ENCODE measurements at places on chromosomes 5 and 9.

DNA sequence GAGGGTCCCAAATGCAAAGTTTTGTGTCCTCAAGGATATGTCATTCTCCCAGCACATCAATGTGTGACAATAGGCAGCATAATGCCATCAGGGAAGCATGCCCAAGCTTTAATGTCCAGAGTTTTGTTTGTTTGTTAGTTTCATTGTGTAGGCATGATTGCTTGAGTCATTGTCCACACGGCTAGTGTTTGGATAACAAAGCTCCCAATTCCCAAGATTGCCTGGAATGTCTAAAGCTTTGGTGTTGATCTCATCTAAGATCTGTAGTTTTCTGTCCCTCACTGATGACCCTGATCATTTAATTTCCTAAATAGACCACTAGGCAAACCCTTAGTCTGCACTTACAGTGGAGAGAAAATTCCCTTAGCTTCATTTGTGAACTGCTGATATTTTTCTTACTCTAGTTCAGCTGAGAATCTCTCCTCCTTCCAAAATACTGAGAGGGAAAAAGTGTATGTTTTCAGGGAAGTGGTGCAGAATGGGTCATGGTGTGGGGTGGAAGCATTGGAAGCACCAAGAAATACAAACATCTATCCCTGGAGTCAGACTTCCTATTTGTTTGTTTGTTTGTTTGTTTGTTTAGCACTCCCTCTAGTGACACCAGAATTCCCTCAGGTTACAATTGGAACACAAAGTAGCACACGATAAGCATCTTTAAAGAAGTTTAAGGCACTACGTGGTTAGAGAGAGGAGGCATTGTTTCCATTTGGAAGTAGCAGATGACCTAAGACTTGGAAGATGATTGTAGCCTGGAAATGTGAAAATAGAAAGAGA lies 127.1 kb downstream of the PRDM6 start:
- no peak for DNase-seq

DNA sequence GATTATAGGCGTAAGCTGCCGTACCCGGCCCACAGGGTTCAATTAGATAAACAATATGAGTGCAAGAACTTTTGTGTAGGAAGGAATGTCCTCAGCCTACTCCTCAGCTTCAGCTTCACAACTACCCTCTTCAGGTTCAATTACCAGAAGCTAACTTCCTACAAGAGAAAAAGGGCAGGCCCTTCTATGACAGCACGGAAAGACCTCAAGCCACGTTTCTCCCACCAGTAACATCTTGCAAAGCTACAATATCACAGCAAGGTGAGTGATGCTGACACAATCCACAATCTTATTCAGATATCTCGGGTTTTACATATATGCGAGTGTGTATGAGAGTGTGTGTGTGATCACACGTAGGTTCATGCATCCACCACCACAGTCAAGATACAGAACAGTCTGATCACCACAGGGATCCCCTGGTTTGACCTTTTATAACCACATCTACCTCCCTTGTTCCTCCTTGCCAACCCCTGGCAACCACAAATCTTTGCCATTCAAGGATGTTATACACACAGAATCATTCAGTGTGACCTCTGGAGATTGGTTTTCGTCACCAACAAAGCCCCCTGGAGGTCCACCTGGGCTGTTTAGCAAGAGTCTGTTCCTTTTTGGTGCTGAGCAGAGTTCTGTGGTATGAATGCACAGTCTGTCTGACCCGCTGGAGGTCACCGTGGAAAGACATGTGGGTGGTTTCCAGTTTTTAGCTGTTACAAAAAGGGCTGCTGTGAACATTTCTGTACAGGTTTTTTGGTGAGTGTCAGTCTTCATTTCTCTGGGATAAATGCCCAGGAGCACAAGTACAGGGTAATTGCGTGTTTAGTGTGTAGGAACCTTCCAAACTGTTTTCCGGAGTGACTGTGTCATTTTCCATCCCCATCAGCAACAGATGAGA lies 38.2 kb downstream of the IPPK start:
- DNase-seq: no peak

DNA sequence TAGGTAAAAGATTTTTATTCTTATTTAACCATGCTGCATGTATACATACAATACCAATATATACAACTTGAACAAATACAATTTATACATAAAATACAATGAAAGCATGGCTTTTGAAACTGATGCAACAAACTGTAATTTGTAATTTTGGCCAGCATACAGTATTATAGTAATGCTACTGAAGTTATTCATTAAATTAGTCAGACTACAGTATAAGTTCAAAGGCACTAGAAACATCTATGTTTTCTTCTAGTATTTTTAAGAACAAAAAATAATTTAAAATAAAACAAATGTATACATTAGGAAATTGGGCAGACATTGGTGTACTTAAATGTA lies 18.8 kb downstream of the IL4 start:
- DNase-seq: no peak

DNA sequence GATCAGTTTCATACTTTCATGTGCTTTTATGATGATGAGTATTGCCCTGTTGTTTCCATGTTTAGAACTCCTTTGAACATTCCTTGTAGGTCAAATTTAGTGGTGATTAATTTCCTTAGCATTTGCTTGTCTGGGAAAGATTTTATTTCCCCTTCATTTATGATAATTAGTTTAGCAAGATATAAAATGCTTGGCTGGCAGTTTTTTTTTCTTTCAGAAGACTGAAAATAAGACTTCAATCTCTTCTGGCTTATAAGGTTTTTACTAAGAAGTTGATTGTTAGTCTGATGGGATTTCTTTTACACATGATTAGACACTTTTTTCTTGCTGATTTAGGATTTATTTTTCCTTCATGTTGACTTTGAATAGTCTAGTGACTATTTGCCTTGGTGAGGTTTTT lies 238.9 kb upstream of the ADCY2 start:
- no peak for DNase-seq

- no peak for DNase-seq
Observed at GRCh38 chr5:35213608-35214007, 16.7 kb downstream of the PRLR start.

GRCh38 chr5:167820101-167820990 lies 471.1 kb upstream of the WWC1 start:
- no peak for DNase-seq

Data from NCI-H146 (cell line).